ENCODE measurements at places on chromosomes 1 and 21.
A peak's percentile ranks its signal among the peaks of the same experiment; 100 is the strongest.

DNA sequence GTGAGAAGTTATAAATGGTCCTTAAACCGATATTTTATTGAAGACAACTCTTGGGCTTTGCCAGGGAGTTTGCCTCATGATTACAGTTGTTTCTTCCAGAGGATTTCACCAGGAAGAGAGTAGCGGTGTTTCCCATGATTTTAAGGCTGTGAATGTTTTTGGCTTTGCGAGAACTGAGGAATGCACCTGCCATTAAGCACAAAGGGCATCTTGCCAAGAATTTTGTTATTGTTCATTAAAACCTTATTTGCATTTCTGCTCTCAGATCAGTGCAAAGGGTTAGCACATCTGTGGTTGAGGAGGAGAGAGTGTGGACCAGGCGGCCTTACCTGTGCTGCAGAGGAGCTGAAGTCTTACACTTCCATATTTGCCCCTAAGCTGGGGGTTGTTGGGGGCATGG is 13.8 kb downstream of the CNIH3 start:
- DNase-seq, result no peak

GRCh38 chr1:151072224-151072623 is 1.7 kb downstream of the GABPB2 start:
- DNase-seq, result peak; percentile 22

- peak; percentile 52 for DNase-seq
Observed at GRCh38 chr1:11053758-11054137, 6.1 kb downstream of the SRM start.

DNA sequence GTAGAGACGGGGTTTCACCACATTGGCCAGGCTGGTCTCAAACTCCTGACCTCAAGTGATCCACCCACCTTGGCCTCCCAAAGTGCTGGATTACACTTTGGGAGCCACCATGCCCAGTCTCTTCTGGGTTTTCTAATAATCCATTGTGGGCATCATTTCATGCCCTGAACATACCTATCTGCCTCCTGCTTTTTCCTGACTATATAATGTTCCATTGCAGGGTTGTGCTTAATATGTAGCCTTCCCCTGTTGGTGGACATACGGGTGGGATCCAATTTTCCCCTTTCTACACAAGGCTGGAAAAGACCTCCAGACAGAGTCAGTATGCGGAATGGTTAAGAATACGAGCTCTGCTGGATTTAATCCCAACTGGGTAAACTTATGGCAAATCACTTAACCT is 3.5 kb upstream of the ZNF683 start:
- DNase-seq, result no peak

DNA sequence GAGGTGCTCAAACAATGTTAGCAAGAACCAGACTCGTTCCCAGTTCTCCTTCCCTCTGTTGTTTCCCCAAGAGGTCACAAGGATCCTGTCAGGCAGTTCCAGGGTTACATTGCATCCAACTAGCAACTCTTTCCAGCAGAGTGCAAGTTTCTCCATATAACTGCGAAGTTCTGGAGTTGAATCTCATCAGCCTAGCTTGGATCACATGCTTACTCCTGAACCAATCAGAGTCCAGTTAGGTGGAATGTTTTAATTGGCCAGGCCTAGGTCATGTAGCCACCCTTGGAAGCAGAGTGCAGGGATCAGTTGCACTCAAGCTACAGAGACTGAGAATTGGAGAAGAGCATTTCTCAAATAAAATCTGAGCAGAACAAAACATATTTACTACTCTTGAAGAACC is 15.9 kb upstream of the PIK3R3 start:
- DNase-seq, result no peak

GRCh38 chr1:209590405-209590804 is 6.9 kb downstream of the CAMK1G start:
- DNase-seq, result no peak

DNA sequence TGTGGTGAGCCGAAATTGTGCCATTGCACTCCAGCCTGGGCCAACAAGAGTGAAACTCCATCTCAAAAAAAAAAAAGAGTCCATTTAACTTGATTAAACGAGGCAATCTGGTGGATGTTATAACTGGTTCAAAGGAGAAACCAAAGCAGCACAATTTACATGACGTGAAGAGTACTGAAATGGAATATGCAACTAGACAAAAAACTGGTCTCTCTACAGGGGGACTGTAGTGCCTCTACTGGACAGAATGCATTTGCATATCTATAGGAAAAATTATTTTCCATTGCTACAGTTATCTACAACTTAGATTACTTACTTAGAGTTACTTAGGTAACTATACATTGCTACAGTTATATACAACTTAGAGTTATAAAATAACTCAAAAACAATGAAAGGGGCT is 2.7 kb upstream of the CAPN2 start:
- no peak for DNase-seq

- no peak for DNase-seq
Observed at GRCh38 chr1:116075990-116076389, 35.2 kb upstream of the MAB21L3 start.

- DNase-seq, result no peak
Observed at GRCh38 chr1:29674627-29675326, 438.5 kb downstream of the PTPRU start.

GRCh38 chr1:184838504-184838951 is 83.9 kb upstream of the EDEM3 start:
- DNase-seq, result no peak

GRCh38 chr21:28703861-28704260 is 288.8 kb downstream of the LTN1 start:
- no peak for DNase-seq

GRCh38 chr1:166172106-166172505 is 5.3 kb upstream of the FAM78B start:
- DNase-seq, result no peak

DNA sequence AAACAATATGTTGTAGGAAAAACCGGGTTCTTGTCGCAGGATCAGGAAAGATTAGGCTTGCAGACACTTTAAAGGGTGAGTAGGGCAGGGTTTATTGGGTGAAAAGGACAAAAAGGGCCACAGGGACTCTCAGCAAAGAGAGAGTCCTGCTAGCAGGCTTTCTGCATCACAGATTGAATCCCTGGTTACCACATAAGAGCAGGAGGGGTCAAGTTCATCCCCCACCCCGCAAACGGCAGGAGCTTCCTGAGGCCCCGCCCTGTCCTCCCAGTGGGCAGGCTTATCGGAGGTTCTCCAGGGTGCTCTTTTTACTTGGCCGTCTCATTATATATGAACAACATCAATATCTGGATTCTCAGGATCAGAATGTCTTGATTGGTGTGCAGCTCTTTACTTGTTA is 47.7 kb downstream of the SYCP1 start:
- DNase-seq, result no peak

DNA sequence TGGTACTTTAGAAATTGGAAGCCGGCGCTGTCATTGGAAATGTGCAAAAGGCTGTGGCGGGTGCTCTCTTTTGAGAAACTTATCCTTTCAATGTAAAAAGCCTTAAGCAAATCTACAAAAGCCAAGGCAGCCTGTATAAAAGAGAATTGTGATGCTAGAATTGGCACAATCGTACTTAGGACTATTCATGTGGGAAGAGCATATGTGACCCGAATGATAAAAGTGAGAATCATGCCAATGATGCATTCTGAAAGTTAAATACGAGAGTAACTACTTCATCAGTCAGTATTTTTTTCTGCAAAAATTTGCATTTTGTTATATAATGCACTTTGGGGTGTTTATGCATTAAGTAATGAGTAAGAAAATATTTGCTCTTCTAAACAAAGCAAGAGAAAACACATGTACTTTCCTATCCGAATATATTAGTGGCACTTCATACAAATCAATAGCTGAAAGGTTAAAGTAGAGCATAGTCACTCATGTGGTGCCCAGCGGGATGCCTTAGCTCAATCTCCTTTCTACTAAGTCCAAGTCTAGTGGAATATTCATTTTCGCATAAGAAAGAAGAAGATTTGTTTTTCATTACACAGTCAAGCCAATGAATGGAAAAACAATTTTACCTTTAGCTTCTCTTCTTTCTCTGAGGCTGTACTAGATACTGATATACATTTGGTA is 1256.6 kb upstream of the B3GALT2 start:
- DNase-seq, result no peak

DNA sequence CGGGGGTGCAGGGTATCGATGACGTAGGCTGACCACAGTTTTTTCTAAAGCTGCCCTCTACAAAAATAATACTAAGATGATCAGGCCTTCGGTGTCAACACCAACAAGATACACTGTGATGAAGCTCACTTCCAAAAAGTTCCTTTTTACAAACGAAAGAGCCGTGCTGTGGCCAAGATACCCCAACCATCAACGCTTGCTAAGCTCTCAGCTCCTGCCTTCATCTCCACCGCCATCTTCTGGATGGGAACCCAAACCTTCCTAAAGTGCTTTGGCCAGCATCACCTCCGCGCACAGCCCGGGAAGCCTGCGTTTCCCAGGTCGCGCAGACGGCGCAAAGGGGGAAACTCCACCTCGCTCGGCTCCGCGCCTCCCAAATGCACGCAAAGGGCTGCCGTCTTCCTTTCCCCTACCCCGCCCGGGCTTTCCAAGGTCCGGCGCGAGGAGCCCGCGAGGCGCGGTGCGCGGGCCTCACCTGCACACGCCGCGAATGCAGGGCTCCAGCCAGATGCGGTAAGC is 541 bp downstream of the USP48 start:
- DNase-seq, result no peak

GRCh38 chr1:109111386-109112055 is 2.4 kb upstream of the ELAPOR1 start:
- no peak for DNase-seq

- DNase-seq, result peak; percentile 95
Observed at GRCh38 chr1:1273512-1274298, at the start of gene UBE2J2. TSS of gene UBE2J2 (minus strand) at chr1:1273854. CDS start at chr1:1267992, 5,862 bp downstream.

GRCh38 chr1:62210960-62211359 is 16.3 kb downstream of the L1TD1 start:
- DNase-seq, result no peak

DNA sequence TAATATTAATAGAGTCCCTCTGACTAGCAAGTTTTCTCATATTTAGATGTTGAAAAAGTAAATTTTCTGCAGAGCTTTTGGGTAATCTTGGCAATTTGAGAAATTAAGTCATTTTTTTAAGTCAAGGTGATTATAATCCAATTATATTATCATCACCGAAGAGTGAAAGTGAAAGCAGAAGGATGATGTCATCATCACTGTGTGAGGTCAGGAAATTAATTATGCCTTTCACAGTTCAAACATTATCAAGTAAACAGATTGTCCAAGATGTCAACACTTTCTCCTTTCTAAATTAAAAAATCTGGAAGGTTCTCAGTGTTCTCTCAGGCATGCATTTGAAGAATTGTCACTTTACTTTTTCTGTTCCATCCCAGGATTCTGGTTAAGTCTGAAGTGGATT is 296.0 kb downstream of the TBX15 start:
- no peak for DNase-seq

DNA sequence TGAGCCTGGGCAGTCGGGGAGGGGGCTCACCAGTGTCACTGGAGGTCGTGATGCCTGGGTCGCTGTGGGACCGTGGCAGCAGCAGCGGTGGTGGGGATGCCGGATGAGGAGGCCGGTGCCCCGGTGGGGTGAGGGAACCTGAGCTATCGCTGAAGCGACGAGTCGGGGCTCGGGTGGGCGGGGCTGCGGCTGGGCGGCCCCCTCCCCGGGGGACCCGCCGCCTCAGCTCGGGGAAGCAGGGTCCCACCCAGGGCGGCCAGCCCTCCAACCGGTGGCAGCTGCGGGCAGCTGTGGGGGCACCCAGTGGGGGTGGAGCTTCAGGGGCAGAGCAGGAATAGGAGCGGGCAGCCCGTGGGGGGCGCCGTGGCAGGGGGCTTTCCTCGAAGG is 5.0 kb downstream of the ENTREP3 start:
- peak; percentile 39 for DNase-seq

DNA sequence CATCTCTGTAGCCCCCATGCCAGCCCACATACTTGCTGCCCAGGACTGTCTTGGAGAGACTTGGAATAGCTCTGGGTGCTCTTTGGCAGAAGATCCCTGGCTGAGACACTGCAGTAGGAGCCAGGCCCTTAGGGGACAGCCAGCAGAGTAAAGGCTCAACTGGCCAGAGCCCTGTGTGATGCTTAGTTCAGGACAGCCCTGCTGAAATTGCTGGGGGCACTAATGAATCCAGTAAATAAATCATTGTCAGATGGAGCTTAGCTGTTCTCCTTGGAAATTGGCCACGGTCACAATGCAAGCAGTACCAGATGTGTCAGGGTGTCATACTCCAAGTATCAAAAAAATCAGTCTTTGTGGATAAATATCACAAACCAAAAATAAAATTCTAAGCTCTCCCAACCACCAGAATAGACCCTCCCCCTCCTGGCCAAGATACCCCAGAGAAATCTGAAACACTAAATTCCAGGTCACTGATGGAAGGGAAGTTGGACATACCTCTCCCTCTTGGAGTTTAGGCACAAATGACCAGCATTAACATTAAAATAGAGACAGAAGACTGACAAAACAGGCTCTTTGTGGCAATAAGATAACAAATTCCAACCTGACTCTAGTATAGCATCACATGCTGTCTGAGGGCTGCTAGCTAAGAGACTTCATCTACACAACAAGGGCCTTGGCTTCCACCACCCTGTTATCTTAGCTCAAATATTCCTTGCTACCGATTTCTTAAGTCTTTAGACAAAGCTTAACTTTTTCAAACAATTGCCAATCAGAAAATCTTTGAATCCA is 83.2 kb upstream of the DNAH14 start:
- DNase-seq, result no peak

DNA sequence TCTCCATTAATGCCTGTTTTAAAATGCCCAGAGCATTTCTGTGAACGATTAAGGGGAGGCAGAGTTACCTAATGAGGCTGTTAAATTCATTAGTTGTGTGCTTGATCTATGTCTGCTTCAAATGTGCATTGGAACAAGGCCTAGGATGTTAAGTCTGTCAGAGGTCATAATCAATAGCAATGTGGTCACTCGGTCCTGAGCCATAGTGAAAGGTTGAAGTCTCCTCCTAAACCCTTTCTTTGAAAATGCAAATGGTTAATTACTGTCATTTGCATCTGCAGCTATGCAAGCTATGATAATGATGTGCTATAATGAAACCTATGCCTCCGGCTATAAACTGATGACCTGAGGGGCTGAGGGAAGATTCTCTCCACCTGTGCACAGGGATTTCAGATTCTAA is 114.2 kb upstream of the NR5A2 start:
- no peak for DNase-seq

GRCh38 chr1:145879775-145880174 is 5.9 kb downstream of the ANKRD35 start:
- DNase-seq, result no peak

DNA sequence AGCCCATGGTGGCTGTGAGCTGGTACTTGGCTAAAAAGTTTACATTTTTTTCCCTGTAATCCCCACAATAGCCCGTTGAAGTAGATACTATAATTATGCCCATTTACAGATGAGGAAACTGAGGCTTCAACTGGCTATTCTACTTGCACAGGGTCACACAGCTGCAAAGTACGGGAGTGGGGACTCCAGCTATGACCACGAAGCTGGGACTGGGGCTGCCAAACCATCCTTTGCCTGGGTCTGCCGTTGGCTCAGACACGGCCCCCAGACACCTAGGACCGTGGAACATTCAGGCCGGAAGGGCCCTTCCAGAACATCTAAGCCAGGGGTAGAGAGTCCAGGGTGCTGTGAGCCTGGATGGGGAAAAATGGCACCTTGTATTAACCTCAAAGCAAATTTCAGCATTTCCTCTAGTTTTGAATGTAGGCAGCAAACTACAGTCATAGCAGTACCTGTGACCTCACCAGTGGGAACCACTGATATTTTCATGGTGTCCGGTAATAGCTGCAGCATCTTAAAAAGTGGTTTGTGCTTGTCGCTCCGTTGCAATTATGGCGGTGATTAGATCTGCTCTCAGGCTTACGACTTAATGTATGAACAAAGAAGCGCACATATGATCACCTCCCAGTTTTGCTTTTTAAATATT is 4.3 kb downstream of the TP73 start:
- DNase-seq, result no peak
